Activated CD4-positive, alpha-beta T cell treated with anti-CD3 and anti-CD28 coated beads, Interleukin-2, Interleukin-4, amounts not matched to agents 100 ng/mL and 50 ng/mL, durations not matched to agents 16 hours and 8 hours (primary cell): ENCODE measurements at places on chromosomes 5 and 9.

DNA sequence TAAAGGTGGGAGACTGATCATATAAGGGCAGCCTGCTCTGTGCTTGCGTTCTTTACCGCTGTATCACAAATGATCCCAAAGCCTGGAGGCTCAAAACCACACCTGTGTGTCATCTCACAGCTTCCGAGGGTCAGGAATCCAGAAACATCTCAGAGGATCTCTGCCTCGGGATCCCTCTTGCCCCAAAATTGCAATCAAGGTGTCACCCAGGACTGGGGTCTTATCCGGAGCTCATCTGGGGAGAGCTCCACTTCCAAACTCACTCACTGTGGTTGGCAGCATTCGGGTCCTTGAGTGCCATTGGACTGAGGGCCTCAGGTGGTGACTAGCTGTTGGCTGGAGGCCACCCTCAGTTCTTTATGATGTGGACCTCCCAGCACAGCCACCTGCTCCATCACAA, 26.7 kb upstream of the FCN2 start:
- no peak for DNase-seq

GRCh38 chr9:28868228-28868990, 1295.1 kb upstream of the C9orf72 start:
- no peak for DNase-seq

DNA sequence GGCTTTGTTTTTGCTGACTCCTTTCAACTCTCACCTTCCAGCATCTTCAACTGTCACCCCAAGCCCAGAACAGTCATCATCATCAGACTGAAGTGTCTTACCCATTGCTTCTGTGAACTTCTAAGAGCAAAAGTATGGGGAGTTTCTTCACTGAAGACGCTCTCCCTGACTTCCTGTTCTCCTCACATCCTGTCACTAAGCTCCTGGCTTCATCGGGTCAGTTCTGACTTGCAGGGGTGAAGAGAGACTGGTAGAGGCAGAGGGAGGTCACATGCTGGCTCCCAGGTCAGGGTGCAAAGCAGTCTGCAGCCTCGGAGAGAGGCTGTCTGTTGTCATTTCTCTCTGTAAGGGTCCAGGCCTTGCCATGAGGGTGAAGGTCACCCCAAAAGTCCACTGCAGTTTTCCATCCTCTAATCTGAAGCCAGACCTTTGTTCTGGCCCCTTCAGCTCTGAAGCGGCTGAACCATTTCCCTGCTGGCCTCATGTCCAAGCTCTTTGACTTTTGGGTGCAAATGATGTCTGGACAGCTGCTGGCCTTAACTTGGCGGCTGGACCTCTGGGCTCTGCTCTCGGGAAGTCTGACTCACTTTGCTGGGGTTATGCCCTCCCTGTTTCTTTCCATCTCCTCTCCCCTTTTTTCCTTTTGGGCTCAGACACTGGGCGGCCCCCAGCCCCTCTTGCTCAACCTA, 305.0 kb downstream of the RAB3C start:
- peak; percentile 24 for DNase-seq

- no peak for DNase-seq
These were observed 15.2 kb downstream of the CDC25C start for GRCh38 chr5:138316355-138316754.

DNA sequence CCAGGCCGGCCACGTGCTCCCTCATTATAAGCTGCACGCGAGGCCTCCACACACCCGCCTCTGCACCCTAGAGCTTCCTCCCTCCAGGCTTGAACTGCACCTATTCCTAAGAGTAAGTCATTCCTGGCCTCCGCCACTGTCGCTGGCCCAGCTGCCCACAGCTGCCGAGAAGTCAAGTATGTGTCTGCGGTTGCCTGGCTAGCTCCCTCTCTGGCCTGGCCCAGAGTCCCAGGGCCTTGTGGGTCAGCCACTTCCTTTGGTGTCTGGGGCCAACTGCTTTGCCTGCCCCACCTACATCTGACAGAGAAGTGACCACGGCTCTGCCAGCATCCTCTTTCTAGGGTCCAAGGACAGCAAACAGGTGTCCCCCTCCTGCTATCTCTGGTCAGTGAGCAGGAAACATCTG, 18.3 kb downstream of the ABO start:
- no peak for DNase-seq

GRCh38 chr5:148558892-148559291, 95.4 kb downstream of the HTR4 start:
- no peak for DNase-seq

DNA sequence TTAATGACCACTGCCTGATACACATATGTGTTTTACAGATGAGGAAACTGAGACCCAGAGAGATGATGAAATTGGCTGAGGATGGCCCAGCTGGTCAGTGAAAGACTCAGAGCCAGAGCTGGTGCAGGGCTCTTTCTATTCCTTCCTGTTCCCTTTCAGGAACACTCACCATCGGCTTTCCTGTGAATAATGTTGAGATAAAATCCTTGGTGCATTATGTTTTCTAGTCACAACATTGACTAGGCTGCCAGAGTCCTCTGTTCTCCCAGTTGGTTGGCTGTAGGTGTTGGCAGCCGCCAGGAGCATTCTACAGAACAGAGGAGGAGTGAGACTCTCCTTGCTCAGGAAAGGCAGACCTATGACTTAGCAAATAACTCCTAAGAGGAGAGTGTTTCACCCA, 14.8 kb downstream of the TGFBI start:
- no peak for DNase-seq

GRCh38 chr5:124644138-124644537, 102.3 kb downstream of the ZNF608 start:
- DNase-seq, result no peak

DNA sequence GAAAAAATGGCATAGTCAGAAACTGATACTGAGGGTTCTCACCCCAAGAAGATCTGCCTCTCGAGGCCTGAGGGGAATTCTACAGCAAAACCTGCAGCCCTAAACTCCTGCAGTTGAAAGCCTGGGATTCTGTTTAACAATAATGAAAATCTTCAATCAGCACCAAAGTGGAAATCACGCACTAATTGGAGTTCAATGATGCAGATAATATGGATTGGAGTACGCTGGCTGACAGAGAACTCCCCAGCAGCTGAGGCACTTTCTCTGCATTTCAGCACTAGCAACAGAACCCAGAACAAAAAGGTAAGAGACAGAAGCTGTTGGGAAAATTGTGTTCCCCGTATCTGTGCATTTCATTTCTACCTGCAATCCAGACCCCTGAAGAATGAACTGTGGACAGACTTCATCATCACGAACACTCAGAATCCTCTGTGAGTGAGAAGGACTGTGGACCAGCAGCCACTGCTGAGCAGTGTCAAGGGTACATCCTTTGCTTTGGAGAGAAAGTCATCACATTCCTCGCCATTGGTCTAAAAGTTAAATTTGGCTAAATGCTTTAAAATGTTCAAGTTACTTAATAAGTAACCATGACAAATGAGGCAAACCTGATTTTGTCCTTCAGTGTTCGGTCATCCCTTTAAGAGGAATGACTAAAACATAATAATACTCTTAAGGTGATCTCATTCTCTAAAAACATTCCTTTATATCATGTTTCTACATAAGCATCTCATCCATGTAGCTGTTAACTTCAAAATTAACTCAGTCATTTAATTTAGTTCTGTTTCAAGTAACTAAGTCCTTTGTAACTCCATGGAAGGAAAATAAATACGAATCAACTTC, 126.1 kb downstream of the GAS1 start:
- no peak for DNase-seq

- no peak for DNase-seq
These were observed 677.0 kb upstream of the KLF4 start for GRCh38 chr9:108166519-108166918.

DNA sequence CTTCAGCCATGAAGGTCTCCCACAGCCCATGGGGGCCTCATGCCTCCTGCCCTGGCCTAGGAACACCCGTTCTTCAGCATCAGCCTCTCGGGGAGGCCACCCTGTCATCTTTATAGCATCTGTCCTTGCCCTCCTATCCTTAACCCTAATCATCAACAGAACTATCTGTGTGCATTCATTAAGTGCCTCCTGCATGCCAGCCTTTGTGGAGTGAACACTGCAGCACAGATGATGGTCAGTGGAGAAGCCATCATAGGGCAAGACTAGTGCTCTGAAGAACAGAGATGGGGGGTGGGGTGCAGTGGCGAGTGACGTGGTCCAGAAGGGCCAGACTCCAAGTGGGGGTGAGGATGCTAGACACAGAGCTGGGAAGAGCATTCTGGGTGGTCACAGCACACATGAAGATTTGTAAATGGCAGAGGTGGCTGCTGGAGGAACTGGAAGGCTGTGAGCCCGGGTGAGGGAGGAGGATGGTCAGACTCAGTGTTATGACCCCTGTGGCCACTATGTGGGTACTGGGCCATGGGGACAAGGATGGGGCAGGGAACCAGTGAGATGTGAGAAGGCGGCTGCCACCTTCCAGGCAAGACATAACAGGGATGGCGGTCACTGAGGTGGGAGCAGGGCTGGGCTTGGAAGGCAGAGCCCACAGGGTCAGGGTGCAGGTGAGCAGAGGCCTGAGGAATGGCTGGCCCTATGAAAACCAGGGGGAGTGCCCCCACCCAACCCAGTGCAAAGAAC, 3.6 kb upstream of the CARD19 start:
- no peak for DNase-seq

DNA sequence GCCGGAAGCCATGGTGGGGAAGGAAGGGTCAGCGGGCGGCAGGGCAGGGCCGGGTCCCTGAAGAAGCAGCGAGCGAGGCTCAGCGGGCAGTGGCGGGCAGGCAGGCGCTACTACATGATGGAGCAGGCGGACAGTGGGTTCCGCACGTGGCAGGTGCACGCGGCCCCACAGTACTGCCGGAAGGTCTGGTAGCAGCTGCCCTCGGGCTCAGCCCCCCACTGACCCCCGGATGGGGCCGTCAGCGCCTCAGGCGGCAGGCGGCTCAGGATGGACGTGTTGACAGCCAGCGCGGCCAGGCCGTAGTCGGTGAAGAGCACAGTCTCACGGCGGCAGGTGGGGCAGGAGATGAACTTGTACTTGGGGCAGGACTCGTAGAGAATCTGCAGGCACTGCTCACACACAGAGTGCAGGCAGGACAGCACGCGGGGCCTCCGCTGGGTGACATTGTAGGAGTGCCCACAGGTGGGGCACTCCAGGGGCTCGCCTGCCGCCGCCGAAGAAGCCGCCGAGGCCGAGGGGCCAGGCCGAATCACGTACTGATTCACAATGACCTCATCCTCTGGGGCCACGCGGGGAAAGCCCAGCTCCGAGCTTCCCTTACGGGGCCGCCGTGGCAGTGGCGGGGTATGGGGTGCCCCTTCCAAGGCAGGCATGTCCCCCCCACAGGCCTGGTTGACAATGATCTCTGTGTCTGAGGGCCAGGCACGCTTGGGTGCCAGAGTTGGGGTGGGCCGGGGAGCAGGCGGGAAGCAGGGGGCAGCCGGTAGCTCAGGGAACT, 1.5 kb downstream of the RNF208 start:
- no peak for DNase-seq

GRCh38 chr5:130111746-130112145, 207.5 kb downstream of the CHSY3 start:
- DNase-seq, result no peak

GRCh38 chr5:84549054-84549453, 164.4 kb upstream of the EDIL3 start:
- no peak for DNase-seq

DNA sequence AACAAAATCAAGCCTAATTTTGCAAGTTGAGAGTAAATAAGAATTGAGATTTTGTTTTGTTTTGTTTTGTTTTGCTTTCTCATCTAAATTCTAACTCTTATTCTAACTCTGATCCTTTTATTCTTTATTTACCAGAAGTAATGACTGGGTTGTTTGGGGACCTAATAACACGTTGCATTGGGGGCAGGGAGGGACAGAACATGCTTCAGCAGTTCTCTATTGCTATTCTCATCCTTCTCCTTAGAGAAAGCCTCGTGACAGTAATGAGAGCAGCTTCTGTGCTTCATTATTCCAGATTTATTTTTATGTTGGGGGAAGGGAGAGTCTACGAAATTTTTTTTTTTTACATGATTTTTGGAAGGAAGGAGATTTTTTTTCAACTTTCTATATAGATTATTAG, 21.1 kb downstream of the CPEB4 start:
- DNase-seq, result no peak

DNA sequence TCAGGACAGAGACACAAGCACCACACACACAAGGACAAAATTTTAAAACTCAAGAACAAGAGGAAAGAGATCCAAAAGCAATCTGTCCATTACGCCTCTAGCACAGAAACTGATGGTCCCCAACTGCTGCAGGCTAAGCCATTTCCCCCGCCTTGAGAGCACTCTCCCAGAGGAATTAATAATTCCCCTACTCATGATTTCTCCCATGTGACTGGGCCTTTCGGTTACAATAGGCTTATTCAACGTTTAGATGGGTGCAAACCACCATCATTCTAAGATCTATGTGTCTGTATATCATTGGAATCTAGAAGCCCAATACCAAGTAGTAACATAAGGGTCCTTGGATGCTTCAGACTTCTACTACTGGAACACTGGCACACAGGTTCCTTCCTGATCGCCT, 18.8 kb downstream of the BRD8 start:
- DNase-seq, result no peak

DNA sequence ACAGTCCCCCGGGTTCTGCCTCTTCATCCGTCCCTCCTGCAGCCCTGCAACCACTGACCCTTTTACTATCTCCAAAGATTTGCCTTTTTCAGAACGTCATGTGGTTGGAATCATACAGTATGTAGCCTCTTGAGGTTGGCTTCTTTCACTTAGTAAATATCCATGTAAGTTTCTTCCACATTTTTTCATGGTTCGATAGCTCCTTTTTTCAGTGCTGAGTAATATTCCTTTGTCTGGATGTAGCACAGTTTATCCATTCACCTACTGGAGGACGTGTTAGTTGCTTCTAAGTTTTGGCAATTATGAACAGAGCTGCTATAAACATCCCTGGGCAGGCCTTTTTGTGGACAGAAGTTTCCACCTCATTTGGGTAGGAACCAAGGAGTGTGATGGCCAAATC, 27.1 kb downstream of the PRRX2 start:
- no peak for DNase-seq

GRCh38 chr9:86252870-86253269, 6.6 kb downstream of the C9orf153 start:
- no peak for DNase-seq

- no peak for DNase-seq
These were observed 1.3 kb upstream of the LHX2 start for GRCh38 chr9:124010303-124010664.

GRCh38 chr5:5711112-5711511, 288.6 kb downstream of the ICE1 start:
- no peak for DNase-seq

DNA sequence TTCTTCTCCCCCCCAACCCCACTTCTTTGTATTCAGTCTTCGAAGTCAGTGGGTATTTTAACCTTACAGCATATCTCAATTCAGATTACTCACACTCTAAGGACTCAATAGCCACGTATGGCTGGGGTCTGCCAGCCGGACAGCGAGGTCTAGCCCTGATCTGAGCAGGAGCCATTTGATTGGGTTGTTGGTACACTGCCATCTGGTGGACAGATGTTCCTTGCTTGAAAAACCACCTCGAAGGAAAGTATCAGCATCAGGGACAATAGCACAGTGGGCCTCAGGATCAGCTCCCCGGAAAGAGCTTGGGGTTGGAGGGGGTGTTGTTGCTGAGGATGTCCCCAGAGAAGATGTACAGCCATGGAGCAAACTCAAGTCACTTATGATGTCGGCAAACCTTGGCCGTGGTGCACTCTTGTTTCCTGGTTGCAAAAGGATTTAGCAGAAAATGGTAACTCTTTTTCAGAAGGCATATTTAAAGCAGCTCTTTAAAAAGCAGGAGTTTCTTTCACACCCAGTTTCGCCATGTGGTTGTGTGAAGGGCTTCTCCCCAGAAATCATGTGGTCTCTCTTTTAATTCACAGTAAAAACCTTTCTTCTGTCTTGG, 31.7 kb upstream of the KCNMB1 start:
- peak; percentile 61 for DNase-seq

GRCh38 chr9:107620236-107620635, 130.7 kb upstream of the KLF4 start:
- DNase-seq, result no peak
